Umbilical cord (tissue), 2 donors: ENCODE measurements at places on chromosomes 1 and 21.

DNA sequence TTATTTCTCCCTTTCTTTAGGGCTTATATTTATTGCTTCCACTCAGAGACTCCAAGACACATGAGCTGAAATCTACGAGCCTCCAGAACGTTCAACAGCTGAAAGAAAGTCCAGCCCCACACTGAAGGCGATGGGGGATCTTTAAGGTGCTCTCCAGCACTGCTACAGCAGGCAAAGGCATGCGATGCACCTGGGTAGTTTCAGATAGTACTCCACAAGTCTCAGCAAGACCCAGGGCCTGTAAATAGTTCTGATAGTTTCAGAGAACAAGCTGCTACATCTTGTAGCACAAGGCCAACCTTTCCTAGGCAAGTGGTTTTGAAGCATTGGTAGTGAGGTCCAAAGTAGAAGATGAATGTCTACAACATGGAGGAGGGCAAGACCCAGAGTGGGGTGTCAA lies 2.2 kb upstream of the HSD3B1 start:
- DNase-seq: no peak

DNA sequence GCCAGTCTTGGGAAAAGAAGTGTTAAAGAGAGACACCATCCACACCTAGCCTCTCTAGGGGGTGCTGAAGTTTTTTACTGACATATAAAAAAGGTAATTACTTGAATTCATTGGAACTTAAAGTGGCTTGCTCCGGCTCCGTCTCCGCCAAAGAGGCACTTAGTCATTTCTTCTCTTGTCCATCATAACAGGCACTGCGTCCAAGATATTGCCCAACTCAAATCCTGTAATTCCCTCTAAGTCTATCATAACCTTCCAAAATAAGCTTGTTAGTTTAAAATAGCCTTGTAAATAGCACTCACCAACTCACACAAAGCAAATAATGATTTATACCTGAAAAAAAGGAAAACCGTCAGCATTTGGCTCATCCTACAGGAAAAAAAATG lies 160.5 kb downstream of the ZBTB18 start:
- DNase-seq: peak; percentile 78

- DNase-seq: no peak
Measured at GRCh38 chr1:17646444-17647280, 107.2 kb downstream of the ARHGEF10L start.

- no peak for DNase-seq
Measured at GRCh38 chr1:7267493-7267892, 482.2 kb downstream of the CAMTA1 start.

GRCh38 chr1:59692591-59692990 lies 122.2 kb upstream of the HOOK1 start:
- peak; percentile 83 for DNase-seq

DNA sequence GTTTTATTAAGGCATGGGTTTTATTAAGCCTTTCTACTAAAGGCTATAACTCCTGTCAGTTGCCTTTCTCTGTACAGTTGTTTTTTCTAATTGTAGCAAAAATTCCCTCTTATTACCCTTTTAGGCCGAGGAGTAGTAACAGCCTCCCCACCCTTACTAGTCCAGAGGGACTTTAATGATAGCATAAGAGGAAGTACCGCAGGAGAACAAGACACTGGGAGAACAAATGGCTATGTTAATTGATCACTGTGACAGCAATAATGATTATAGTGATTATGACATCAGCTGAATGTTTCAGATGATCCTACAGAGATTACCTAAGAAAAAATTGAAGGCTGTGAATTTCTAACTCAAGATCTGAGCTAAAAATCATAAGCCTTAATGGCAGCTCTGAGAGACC lies 383.0 kb upstream of the PTBP2 start:
- DNase-seq: no peak

DNA sequence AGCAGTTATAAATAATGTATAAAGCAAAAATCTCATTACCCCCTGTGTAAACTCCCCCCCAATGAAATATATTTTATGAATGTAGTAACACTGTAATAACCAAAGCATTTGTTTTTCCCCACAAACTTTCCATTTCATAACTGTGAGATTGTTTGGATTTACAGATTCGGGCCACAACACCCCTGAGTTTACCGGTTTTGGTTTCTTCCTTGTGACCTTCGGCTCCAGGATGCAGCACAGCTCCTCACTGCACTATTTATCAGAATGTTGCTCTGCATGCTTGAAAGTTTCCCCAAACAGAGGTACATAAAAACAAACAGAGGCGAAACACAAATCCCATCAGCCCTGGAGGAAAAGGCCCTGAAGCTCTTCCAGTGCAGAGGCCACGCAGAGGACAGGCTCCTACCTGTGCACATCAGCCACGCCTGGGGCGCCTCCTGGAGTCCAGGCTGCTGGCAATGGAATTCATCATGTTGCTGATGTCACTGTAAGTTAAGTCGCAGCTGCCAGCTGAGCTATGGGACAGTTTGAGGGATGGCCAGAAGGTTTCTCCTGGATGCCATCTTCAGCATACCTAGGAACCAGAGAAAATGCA lies 122.0 kb downstream of the LMO4 start:
- no peak for DNase-seq

GRCh38 chr1:52906135-52906603 lies 15.4 kb downstream of the ECHDC2 start:
- DNase-seq: no peak
